ENCODE measurements at places on chromosomes 1 and 21. TPM values are rescaled to one million over a fixed set of nuclear protein-coding genes. Genes with fewer than 3 reads are reported as not detected.

The AMY1C gene
- 5.9 TPM for polyA plus RNA-seq

DNA sequence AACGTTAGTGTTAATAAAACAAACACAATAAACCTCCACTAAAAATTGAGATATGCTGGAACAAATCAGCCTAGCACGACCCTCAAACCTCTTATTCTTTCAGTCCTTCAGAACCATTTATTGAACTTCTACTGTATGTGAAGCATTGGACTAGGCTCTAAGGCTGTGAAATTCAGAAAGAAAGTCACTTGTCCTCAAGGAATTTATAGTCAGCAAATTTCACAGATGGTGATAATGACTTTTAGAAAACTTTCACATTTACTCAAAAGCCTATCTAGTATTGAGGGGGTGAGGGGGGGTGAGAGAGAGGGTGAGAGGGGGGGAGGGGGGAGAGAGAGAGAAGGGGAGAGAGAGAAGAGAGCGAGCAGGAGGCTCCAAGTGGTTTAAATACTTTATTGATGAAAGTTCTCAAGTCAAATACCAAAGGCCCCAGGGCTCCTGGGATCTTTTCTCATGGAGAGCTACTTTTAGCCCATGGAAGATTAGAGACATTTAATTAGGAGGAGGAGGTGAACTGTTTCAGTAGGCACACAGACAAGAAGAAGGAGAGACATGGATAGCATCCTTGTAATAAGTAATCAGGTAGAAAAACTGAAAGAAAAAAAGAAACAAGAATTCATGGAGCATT, 66.3 kb upstream of the SSX2IP start:
- DNase-seq: no peak

GRCh38 chr1:235558621-235559169, 54.4 kb upstream of the B3GALNT2 start:
- no peak for DNase-seq

DNA sequence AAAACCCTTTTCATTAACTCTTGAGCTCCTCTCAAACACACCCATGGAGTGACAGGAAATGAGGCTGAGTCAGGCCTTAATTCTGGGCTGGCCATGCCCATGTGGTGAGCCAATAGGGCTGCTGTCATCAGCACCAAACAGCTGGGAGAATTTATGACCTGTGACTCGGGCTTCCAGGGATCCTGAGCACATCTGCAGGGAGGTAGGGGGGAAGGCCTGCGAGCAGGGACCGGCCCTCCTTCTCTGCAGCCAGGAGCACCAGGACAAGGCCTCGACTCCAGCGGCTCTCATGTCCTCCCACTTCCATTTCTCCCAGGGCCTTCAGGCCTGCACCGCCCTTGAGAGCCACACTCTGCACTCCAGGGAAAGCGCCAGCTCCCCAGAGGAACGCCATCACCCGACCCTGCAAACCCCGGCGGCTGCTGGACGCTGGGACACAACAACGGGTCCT, 14.6 kb downstream of the RIPK4 start:
- DNase-seq: no peak

The DMRTA2 gene
- polyA plus RNA-seq: not detected

GRCh38 chr1:93611668-93612067, 70.0 kb downstream of the BCAR3 start:
- DNase-seq: no peak

The LHX4 gene
- 3.1 TPM for polyA plus RNA-seq

The THEM5 gene
- polyA plus RNA-seq: 1.4 TPM

DNA sequence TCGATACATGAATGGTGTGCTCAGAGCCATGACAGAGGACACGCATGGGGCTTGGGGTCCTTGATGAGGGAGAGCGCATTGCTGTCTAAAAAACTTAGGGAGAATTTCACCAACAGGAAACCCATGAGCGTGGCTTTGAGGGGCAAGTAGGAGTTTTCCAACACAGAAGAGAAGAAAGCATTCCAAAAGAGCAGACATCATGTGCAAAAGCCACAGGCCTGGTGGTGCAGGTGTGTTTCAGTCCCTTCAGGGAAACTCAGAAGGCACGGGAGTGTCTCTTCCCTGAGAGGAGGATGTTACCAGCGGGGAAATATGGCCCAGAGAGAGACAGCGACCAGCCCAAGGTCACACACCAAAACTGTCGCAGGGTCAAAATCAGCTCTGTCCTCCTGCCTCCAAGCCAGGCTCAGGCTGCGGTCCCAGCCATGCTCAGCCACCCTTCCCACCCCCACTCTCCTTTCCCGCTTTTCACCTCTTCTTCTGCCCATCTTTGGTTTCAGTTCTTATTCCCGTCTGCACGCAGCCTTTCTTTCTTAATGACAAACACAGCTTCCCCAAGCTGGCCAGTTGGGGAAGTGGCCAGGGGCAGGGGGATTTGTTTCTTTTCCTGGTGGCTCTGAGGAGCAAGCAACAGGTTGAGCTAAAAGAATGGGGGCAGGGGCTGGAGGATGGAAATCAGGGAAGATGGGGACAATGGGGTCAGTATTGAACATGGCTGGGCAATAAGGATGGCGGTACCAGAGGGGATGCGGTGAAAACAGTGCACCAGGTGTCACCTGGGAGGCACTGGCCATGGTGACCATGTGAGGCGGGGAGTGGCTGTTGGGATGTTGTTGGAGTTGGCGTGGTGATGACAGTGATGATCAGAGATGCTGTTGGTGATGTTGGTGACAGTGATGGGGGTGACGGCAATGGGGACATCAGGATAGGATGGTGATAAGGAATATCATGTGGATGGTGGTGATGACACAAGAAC, 10.3 kb downstream of the LAPTM5 start:
- no peak for DNase-seq

Data from right lung (tissue), 10 donors.